Non-pigmented ciliary epithelial cell (primary cell): ENCODE measurements at places on chromosomes 3 and 15.

DNA sequence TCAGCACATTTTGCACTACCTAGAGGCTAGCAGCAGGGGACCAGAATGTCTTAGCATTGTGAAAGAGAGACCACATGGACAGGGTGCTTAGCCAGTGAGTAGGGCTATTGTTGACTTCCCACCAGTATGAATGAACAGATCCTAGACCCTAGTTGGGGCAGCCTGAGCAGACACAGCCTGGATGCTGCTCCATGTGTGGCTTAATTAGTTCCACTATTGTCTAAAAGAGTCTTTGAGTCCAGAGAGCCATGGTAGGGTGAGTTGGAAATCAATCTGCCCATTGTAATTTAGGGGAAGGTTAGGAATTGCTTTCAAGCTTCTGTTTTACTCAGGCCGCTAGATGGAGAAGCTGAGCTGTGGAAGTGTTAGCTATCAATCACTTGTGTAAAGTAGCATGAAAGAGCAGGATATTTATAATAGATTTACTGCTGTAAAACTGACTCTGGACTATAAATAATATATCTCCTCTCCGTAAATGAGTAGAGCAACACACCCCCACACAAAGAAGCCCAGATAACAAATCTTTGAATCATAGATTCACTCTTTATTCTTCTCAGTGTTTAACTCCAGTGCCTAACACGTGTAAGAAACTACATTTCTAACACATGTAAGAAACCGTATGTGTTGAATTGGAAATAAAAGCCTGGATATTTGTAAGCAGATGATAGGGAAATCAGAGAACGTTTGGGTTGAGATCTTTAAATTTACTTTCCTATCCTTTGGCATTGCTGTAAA is 4.1 kb upstream of the GCSAM start:
- no peak for DNase-seq

- no peak for DNase-seq
Measured at GRCh38 chr3:10746001-10746400, 70.0 kb upstream of the SLC6A11 start.

DNA sequence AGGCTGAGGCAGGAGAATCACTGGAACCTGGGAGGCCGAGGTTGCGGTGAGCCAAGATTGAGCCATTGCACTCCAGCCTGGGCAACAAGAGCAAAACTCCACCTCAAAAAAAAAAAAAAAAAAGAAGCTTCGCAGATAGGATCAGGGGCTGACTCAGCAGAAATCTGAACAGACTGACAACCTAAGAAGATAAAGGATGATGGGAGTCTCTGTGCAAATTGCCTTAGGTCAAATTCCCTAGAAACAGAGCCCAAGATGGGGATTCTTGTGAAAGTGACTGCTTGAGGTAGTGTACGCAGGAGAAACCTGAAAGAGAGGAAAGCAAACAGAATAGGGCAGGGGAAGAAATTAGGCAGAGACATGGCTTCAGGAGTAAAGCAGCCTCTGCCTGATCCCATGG is 160.8 kb upstream of the LRIG1 start:
- DNase-seq = no peak

GRCh38 chr15:69526081-69527061 is 73.8 kb downstream of the RPLP1 start:
- DNase-seq = no peak

DNA sequence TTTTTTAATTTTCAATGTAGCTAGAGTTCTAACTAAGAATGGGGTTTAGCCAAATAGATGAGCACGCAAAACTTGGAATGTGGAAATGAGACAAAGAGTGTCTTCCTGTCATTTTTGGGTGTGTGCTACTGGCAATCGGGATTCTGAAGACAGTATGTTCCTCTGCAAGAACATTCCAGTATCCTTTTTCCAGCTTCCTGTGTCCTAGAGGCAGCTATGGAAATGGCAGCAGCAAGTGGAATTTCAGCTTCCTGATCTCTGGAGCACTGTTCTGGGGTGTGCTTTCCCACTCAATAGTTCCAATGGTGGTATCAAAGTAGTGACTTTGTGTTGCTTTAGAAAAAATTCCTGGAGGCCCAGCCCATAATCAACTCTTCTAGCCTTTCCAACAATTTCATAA is 642.9 kb upstream of the KCNMB2 start:
- no peak for DNase-seq

- no peak for DNase-seq
Measured at GRCh38 chr3:43863966-43864933, 173.5 kb downstream of the ABHD5 start.

DNA sequence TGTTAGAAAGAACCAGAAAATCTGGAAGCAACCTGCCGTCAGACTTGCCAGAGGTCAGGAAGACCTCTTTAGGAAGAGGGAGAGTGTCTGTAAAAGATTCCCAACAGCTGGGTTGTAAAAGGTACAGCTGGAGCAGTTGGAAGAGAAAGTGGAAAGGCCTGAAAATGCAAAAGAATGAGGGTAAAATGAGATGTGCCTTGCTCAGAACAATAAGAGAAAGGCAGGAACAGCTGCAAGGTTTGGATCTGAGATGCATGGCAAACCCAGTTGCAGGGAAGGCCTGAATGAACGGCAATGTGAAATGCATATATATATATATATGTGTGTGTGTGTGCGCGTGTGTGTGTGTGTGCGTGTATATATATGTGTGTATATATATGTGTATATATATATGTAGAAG is 88.1 kb downstream of the ZIC1 start:
- DNase-seq = no peak
